Activated CD8-positive, alpha-beta memory T cell treated with anti-CD3 and anti-CD28 coated beads, Interleukin-2, amount 50 U/mL, for 48 hours (primary cell): ENCODE measurements at places on chromosomes 2 and 18.
A peak's percentile ranks its signal among the peaks of the same experiment; 100 is the strongest.

- DNase-seq = no peak
Measured at GRCh38 chr2:55865096-55865835, 58.3 kb downstream of the EFEMP1 start.

DNA sequence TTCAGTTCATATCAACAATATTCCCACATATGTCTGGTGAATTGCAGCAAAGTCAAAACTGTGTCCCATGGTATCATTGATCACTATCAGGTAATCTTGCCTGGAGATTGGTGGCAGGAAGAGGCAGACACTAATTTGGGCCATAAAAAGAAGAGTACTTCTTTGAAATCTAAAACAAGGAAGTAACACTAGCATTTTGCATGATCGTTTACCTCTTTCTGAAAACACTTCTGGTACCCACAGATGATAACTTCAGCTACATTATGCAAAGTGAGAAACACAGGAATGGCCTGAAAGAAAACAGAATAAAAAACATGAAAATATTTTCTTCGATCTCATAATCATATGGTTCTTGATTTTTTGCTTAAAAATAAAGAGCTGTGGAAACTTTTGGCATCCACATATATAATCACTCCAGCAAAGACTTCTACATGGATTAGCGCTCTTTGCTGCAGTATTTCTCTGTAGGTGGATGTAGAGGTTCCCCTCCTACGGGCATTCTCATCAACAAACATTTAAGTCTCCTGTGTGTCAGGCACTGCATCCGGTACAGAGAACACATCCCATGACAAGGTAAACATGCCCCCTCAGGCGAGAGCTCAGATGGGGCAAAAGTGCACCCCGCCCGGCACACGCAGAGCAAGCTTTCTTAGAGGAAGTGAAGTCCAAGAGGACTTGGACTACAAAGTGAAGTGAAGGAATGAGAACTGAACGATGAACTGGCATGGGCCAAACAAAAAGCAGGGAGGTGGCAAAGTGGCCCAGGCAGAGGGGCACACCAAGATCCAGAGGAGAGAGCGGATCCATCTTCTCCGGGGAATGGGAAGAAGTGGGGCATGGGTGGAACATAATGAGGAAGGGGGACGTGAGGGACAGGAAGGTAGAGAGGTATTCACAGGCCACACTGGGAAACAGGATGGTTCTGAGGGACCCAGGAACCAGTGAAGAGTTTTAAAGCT, 68.0 kb upstream of the RIOK3 start:
- no peak for DNase-seq

DNA sequence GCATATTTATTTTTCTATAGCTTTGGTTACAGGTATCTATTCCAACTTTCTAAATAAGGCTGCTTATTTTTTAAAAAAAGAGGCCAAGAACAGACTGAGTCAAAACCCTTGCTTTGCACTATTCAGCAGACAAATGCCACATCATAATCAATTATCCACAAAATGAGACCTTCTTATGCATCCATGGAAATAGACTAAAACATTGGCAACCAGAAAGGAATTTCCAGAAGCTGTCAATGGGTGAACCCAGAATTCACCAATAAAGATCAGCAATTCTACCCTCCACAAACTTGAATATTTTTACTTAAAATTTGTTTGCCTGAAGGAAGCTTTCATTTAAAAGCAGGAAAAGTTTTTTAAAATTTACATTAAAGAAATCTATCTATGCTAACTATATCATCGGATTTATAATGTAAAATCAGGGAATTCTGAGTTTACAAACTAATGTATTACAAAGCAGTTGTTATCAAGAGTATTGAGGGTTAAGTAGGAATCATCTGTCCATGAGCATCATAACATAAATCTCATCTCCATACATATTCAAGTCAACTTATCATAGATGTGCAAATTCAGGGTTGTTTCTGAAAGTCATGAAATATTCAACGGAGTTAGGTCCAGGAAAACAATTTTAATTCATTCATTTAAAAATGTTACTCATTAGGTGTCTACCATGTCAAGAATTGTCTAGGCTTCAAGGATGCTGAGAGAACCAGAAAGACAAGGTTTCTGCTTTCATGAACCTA, 548.0 kb downstream of the SATB2 start:
- no peak for DNase-seq

DNA sequence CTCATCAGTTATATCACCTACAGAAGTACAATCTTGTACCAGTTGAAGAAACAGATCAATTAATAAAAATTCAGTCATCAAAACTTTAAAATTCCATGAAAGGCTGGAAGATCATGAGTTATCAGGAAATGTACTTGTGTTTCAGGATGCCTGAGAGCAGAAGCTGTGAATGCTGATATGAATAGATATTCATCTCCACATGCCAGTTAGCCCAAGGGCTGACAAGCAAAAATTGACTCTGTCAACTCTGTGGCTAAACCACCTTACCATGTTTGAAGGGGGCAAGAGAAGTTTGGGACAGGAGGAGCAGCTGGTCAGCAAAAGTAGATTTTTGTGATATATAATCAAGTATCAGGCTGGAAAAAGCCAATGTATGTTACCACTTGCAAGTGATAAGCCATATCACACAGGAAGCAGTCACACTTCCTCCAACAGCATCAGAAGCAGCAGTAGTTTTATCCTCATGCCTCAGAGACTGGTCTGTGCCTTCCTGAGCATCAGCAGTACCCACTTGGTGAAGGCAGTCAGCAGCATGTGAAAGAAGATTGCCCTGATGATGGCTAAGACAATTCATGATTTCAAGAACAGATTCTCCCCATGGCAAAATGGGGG, 328.2 kb upstream of the CNTNAP5 start:
- DNase-seq = no peak

DNA sequence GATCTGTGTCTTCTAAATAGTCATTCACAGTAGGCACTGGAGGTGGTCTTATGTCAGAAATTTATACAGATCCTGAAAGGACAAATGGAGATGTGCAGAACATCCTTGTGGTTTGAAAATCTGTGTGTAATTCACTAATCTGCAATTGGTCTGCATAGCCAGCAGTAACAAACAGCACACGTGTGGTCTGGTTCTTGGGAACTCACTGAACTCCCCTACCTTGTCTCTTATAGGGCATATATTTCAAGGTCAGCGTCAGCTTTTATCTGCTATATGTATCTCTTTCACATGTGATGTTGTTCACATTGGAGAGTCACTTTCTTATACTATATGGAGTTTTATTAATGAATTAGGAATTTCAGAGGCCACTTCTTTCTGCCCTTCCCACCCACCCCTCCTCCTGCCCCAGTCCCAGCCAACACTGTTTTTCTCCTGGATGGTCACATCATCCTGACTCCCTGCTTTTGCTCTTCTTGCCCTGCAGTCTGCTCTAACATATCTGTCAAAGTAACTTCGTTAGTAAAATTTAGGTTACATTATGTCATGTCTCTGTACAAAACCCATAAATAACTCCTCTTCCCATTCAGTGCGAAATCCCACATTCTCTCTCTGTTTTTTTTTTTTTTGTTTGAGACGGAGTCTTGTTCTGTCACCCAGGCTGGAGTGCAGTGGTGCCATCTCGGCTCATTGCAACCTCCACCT, 35.4 kb upstream of the CABYR start:
- no peak for DNase-seq

- DNase-seq = no peak
Measured at GRCh38 chr2:27863146-27863545, 27.0 kb downstream of the RBKS start.

- no peak for DNase-seq
Measured at GRCh38 chr18:51248685-51249084, 51.2 kb upstream of the MEX3C start.

GRCh38 chr2:42359965-42360483, 993 bp downstream of the COX7A2L start:
- DNase-seq = peak; percentile 69

DNA sequence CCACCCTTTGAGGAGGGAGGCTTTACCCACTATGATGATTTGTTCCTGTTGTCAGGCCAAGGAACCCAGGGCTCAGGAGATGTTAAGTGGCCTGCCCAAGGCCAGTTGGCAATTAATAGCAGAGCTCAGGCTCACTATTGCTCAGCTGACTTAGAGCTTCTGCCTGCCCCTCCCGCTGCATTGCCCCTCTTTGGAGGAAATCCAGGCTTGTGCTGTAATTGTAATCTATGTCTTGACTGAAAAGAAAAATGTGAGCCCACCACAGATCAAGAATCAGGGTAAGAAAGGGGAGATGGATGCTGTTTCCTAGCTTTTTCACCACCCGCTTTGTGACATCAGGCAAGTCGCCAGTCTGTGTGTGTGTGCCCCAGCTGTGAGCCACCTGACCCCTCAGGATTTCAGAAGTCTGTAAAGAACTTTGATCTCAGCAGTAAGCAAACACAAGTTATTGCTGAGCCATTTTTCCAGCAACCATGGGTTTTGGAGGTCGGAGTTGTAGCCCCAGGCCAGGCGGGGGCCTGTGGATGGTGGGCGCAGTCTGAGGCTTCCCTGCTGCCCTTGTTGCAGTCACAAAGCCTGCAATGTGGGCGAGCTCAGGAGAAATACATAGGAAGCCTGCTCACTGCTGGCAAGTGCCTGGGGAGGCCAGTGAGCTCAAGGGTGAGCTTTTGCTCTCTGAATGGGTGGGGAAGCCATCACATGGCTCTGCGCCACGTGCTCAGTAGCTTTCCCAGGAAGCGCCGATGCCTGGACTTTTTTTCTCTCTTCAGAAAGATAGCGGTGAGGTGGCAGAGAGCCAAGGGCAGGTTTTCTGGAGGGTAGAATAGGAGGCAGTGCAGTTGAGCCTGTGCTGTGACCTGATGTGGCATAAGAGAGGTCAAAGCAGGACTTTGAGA, 6.1 kb downstream of the CABLES1 start:
- no peak for DNase-seq

DNA sequence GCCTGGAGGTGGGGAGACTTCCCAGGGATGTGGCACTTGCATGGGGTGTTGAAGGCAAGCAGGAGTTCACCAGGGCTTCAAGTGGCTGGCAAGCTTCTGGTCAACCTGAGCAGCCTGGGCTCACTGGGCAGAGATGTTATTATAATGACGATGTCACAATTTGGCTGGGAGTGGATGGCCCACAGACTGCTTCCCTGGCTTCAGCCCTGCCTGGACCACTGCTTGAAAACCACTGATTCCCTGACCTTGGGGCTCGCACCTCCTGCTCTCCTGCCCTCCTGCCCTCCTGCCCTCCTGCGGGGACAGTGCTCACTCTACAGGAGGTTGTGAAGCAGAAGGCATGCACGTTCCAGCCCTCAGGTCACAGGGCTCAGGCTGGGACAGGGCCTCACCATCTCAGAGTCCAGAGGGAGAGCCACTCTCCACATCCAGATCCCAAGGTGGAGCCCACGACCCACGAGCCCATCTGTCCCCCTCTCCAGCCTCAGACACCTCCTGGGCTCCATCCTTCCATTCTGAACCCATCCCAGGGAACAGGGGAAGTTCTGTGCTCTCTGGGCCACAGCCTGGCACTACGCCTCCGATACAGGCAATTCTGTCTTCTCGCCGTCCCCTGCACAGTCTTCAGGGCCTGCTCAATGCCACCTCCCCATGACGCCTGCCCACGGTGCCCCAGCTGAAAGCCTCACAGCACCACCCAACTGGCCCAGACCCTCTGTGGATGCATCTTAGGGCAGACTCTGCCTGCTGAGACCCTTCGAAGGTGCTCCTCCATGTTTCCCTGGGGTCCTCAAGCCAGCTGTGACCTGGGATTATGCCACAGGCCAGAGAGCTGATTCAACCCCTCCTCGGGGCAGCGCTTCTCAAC, 241.6 kb upstream of the RAB6C start:
- DNase-seq = no peak

- DNase-seq = no peak
Measured at GRCh38 chr2:100981011-100981410, 21.1 kb upstream of the RPL31 start.

- DNase-seq = no peak
Measured at GRCh38 chr2:131043199-131044074, 49.8 kb downstream of the FAM168B start.

- no peak for DNase-seq
Measured at GRCh38 chr2:220293966-220294365, 666.5 kb downstream of the SLC4A3 start.

GRCh38 chr2:55861733-55862132, 61.8 kb downstream of the EFEMP1 start:
- no peak for DNase-seq

- DNase-seq = no peak
Measured at GRCh38 chr2:161090411-161090810, 69.8 kb upstream of the TANK start.

DNA sequence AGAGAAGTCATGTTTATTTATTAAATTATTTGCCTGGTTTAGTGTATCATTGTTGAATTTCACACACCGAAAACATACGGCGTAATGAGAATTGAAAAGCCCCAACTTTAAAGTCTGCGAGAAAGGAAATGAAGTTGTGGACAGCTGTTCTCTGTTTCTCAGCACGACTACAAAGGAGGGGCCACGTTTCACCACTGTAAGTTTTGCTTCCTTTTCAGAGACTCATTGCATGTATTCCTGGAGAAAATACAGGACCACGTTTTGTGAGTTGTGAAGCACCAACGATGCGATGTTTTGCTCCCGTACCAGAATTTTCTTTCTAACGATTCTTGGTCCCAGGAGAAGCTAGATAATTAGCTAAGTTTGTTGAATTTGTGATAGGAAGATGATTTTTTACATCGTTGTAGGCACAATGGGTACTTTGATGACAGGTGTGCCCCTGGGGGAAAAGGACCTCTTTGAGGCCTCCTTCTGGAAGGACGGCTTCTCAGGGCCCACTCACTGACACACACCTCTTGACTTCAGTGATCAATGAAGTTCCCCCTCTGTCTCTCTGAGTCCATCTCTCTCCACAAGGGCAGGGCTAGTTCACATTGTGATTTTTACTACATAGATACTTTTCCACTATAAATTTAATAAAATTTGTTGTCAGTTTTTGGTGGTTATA, 23.7 kb upstream of the ACKR3 start:
- DNase-seq = no peak

GRCh38 chr2:113976277-113976928, 86.5 kb downstream of the ACTR3 start:
- DNase-seq = no peak
